Stimulated activated CD8-positive, alpha-beta memory T cell treated with anti-CD3 and anti-CD28 coated beads, Interleukin-7, amount 100 ng/mL, for 24 hours (primary cell): ENCODE measurements at places on chromosomes 3 and 15.

DNA sequence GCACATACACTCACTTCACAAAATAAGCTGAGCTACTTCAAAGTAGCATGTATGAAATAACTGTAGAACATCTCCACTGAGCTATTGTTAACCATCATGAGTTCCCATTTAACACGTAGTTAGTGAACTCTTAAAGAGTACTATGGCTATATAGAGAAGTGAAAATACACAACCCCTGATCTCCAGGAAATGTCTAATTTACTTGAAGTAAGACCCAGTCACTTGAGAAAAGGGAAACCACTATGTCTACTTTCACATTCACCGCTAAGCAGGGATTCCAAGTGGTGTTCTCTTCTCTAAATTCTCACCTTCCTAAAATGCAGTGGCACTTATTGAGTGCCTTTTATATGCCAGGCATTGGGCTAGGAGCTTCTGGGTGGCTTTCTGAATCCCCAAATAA lies 35.0 kb upstream of the COLQ start:
- DNase-seq, result no peak

GRCh38 chr3:78761126-78761525 lies 1006.7 kb downstream of the ROBO1 start:
- DNase-seq, result no peak

DNA sequence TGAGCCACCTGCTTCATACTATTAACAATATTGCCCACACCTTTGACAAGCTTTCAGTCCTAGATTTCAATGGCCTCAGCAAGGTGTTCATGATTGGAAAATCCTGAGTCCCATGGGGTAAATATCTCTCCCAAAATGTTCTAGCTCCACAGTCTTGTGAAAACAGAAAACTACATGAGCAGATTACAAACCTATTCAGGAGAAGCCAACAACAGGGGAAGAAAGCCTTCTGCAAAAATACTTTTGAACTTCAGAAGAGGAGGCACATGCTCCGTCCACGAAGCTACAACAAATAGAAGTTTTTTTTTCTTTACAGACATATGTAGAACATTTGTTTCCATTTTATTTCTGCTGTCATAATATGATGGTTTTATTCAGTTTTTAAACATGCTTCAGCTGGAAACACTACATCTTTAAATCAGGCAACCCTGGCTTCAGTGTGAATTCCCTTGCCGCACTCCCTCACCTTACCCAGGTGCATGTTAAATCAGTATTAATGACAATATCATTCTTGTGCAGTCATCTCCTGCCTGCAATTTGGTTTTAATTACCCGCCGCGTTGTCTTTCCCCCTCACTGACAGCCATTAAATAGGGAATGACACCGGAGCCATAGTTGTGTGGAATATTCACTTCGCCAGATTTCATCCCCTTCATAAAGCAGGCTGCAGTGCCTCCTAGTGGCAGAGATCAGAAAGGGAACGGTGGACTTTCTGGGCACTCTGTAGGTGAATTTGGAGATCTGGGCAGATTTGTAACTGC lies 725.5 kb upstream of the ARRDC4 start:
- DNase-seq, result no peak

DNA sequence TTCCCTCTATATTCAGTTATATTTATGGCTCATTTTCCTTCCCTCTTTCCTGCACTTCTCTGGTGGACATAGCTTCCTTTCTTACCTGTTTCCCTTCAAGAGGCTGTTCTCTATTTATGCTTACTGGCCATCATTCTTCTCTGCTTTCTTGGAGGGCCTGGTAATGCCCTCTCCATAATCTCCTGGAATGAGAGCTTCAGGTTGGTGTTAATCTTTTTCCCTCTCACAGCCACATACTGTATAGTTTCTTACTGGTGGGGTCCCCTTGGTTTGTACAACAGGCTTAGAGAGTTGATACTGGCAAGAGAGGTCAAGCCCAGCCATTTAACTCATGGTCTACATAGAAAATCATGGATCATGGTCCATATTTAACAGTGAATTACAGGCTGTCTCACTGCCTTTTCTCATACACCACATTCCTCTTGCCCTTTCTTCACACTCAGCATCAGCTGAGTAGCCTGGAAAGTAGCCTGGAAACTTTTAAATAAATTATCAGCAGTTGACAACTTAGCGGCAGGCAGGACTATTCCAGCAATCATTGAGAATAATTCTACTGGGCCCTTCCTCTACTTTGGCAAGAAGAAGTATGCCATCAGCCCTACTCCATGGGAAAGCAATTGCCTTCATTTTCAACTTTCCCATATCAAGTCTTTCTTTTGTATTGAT lies 38.0 kb upstream of the DPH6 start:
- no peak for DNase-seq

DNA sequence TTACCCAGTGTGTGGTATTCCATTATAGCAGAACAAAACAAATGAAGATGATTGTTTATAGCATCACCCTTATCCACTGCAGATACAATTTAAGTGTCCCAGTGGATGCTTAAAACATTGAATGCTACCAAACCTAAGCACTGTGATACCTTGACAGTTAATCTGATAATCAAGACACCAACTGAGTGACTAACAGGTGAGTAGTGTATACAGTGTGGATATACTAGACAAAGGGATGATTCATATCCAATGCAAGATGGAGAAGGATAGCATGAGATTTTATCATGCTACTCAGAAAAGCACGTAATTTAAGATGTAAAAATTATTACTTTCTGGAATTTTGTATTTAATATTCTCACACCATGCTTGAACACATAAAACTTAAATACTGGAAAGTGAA lies 1449.0 kb downstream of the OTOL1 start:
- DNase-seq, result no peak

- DNase-seq, result no peak
Observed at GRCh38 chr3:43873723-43874122, 183.0 kb downstream of the ABHD5 start.

GRCh38 chr15:68706256-68706655 lies 114.4 kb downstream of the ANP32A start:
- no peak for DNase-seq

DNA sequence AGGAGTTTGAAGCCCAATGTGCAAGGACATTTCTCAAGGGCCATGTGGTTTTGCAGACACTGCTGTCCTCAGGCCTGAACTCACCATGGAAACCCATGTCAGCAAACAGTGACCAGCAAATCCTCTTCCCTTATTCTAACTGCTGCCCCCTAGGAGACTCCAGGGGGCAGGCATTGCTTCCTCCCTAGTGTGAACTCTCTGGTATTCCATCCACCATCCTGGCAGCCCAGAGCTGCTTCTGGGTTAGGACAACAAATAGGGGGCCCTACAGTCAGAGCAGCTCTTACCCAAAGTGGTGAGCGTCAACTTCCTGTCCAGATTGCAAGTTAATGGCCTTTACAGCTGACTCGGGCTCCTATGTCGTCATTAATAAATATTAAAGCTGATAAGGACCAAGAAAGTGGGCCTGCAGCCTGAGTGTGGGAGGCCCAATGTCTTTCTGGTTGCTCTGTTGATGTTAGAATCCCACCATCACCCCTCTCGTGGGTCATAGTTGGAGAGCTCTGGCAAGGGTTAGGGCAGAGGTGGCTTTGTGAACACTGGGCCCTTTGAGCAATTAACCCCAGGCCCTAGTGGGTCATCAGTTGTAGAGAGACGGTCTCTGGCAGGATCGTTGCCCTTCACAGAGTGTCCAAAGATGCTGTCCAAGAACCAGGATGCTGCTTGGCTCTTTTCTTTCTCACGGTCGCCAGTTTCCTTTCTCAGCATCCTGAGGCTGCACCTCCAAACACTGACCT lies 41.5 kb downstream of the TGM4 start:
- DNase-seq, result no peak

DNA sequence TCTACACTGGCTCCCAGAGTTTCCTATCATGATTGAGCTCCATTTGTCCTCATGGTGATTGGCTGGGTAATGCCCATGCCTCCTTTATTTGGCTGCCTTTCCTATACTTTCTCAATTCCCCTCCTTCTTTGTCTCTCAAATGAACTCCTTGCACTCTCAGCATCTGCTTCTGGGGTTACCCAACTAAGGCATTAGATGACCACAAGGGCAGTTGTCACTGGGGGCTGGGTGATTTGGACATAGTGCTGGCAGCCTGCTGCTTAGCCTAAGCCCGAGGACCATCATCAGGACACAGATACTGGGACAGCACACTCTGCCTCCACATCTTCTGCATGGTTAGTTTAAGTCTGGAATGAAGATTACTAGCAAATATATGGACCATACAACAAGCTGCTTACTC lies 49.2 kb upstream of the LRRFIP2 start:
- no peak for DNase-seq

DNA sequence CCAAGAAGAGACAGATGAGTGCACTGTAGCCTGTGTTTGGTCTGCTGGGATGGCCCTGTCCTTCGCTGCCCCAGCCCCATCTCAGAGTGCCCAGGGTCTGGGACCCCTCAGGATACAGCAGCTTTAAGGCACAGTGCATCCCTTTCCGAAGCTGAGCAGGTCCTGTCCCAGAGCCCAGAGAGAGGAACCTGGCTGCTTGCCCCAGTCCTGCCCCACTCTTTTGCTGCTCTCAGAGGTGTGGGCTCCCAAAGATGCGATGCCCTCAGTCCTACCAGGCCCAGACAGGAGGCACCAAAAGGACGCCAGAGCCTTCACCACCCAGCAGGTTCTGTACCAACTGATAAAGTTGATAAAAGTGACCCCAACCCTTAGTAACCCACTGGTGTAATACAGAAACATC lies 8.2 kb downstream of the PLCD1 start:
- DNase-seq, result no peak

DNA sequence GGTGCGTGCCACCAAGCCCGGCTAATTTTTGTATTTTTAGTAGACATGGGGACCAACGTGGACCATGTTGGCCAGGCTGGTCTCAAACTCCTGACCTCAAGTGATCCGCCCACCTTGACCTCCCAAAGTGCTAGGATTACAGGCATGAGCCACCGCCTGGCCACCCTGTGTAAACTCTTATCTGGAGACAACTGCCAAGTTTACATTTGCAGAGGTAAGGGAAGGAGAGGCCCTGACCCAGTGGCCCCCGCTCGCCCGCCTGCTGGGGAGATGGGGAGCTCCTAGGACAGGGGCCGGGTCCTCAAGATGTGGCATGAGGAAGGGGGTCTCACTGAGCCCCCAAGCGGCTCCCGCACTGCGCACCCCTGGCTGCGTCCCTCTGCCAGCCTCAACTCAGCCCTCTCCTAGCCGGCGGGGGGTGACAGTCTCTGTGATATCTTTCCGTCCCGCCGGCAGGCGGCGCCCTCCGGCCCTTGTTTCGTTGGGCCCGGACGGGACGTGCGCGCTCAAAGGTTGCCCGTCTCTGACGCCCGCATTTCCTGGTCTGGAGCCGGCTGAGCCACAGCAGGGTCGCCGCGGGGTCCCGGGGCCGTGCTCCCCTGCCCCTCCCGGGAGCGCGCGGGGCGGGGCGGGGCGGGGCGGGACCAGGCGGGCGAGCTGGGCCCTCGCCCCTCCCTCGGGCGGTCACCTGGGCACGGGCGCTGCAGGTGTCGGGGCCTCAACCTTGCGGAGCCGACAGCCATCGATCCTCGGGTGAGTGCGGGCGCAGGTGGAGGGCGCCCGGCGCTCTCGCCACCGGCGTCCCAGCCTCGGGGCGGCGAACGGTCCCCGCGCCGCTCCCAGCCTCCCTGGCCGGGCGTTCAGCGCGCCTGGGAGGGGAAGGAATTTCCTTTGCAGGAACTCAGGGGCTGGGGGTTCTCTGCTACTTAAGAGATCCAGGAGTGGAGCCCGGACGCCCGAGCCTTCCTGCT lies at the start of gene GPR160:
Gene GPR160, plus strand, starts transcription at position 533 of the 971 bp plus-strand sequence. CDS start 45,978 bp downstream, outside the sequence.
- peak; percentile 68 for DNase-seq
